Stimulated activated CD4-positive, alpha-beta T cell treated with anti-CD3 and anti-CD28 coated beads, Interleukin-4, amount 100 ng/mL, for 24 hours (primary cell): ENCODE measurements at places on chromosomes 5 and 9.

- DNase-seq: no peak
Measured at GRCh38 chr9:68619636-68620035, 79.0 kb upstream of the TMEM252 start.

GRCh38 chr5:160435532-160435931 is 13.9 kb downstream of the PTTG1 start:
- no peak for DNase-seq

- DNase-seq: no peak
Measured at GRCh38 chr9:108463932-108464606, 391.7 kb downstream of the ACTL7B start.

DNA sequence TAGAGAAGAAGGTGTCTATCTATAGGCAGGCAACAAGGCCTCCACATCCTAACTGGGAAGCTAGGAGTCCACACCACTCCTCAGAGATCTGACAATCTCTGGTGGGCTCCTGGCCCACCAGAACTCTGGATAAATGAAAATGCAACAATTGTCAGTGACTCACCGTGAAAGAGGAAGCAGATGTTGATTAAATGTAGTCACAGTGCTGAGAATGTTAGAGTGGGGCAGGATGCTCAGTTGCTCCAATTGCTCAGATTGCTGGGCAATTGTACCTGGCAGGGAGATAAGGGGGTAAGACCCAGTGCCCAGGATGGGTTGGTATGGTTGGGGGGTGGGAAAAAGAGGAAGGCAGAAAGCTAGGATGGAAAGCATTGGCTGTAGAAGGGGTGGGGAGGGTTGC is 4.3 kb downstream of the CCL19 start:
- no peak for DNase-seq

DNA sequence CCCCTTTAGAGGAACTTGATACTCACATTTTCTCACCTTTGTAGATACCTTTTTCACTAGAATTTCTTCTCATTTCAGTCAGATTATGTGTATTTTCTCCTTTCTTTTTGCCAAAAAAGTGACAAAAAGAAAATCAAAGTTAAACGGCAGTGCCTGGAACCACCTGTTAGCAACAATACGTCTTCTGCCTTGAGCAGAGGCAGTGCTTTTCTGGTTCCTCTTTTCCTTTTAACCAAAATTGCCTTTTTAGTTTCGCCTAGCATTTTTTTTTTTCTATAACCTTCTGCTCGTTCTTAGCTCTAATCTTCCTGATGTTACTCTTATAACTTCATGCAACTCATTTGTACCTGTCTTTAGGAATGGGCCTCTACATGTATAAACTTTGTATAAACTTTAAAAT is 26.1 kb downstream of the SMIM32 start:
- DNase-seq: no peak

DNA sequence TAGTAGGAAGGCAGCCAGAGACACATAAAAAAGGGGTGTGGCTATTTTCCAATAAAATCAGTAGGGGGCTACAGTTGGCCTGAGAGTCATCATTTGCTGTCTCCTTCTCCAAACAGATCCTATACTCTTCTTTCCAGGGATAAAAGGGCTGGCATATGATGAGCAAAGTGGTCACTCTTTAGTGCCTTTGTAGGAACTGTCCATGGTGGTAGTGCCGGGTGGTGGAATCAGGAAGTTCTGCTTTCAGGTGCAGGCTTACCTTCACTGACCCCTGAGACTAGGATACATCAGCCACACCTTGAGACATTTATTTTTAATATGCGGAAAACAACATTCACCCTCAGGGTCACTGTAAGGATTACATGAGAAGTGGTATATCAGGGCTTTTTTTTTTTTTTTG is 80.8 kb downstream of the ASTN2 start:
- no peak for DNase-seq

- DNase-seq: peak; percentile 37
Measured at GRCh38 chr5:137665678-137666460, 70.0 kb downstream of the KLHL3 start.

DNA sequence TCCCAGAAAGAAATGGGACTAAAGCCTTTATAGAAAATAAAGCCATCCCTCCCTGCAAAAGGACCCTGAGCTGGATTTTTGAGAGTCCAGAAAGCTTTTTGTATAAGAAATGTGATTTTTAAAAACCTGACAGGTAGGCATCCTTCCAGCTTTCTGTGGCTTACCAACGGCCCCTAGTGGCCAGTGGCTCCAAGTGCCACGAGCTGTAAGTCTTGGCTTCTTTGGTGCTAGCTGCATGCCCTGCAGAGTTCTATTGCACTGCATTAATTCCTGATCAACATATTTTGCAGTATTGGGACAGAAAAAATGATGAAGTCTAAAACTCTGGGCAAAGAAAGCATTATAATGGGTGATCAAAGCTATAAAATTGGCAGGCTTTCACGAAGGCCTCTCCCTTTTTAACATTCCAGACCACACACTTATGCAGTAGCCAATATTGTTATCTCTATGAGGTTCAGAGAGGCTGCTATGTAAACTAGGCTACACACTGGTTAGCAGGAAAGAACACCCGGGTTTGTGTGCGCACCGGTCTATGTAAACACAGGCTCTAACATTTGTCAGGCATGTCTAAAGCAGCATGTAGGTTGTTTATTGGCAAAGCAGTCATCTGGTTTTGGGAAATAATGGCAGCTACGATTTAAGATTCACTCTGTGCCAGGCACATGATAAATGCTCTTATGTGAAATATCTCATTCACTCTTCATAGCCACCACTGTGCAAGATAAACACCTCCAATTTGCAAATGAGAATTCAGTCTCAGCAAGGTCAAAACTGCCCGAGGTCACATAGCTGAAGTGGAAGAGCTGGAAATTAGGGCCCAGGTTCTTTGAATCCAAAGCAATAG is 55.2 kb downstream of the NMUR2 start:
- DNase-seq: peak; percentile 20

DNA sequence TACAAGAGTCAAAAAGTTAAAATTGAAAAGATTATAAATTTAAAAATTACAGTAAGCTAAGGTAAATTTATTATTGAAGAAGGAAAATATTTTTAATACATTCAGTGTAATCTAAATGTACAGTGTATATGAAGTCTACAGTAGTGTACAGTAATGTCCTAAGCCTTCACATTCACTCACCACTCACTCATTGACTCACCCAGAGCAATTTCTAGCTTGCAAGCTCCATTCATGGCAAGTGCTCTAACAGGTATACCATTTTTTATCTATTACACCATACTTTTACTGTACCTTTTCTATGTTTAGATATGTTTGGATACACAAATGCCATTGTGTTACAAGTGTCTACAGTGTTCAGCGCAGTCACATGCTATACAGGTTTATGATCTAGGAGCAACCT is 389.7 kb downstream of the RASEF start:
- DNase-seq: no peak

GRCh38 chr9:113514061-113514460 is 50.5 kb downstream of the RGS3 start:
- no peak for DNase-seq

DNA sequence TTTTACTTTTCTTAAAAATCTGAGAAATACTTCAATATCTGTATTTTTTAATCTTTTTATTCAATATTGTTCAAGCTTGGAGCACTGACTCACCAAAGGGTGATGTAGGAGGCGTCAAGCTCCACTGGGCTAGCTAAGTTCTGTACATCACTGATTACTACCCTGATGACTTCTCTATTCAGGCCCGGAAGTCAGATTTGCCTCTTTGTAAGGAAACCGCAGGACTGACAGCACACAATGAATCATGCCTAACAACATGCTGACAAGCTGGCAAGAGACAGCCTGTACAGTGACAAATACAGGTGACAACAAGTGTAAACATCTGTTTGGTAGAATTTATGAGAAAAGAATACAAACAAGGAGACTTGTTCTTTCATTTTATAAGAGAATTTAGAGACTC is 627.9 kb upstream of the RORB start:
- DNase-seq: no peak

- DNase-seq: no peak
Measured at GRCh38 chr9:133693703-133694529, 44.2 kb downstream of the SARDH start.

GRCh38 chr5:172680921-172681320 is 39.9 kb downstream of the NEURL1B start:
- DNase-seq: no peak

- DNase-seq: no peak
Measured at GRCh38 chr9:136339173-136339957, 12.0 kb downstream of the GPSM1 start.

DNA sequence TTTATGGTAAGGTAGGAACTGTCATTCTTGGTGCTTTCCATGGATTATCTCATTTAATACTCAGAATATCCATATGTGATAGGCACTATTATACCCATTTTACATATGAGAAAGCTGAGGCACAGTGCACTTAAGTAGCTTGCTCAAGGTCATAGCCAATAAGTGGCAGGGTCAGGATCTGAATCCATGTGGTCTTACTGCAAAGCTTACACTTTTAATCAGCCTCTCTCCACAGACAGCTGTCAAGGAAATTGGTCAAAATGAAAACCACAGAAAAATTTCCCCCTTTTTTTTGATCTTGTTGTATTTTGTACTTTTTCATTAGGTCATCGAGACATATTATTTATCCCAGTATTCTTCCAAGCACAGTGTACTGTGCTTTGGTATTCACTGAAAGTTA is 78.5 kb downstream of the ERCC6L2 start:
- DNase-seq: no peak

DNA sequence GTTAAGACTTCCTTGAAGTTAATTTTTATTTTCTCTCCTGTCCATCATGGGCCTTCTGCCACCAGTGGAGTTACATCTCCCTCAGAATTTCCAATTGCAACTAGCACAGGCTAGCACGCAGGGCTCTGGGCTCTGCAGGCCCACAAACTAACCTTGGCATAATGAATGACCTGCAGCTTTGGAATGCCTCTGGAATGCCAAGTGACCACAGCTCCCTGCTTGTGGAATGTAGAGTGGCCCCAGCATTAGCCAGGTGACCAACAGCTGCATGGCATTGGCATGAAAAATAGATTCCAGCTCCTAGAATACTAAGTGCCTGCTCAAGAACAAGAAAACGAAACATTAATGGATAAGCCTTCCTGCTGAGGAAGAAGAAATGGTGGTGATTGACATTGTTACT is 726.1 kb downstream of the BRINP1 start:
- DNase-seq: no peak

- DNase-seq: no peak
Measured at GRCh38 chr5:43482490-43483297, 971 bp downstream of the TMEM267 start.

DNA sequence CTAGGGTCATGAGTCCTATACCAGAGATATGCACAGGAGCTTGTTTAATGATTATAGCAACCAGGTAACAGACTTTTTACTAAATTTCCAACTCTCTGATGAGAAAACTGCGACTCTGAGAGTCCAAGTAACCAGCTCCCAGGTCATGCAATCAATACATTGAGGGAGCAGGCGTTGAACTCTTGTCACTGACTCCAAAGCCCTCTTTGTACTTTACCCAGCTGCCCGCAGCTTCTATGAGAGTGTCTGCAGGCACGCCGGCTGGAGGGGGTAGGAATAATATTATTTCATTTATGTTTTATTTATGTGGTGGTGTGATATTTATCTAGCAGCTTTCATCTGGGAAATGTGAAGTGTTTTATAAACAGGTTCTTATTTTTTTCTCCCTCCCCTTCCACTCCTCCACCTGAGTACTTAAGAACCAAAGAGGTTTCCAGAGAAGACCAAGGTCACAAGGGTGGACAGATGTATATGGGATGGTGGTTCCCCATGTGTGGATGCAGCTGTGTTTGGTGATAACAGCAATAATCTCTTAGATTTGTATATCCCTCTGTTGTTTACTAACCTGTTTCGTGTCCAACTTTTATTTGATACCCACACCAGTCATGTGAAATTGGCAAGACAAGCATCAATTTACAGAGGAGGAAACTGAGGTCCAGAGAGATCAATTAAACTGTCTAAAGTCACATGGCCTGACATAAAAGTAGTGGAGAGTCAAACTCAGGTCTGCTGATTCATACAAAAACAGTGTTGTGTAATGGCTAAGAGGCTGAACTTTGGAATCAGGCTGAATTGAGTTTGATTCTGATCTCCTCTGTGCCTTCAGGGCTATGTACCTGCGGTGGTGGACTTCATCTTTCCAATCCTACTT is 140.2 kb upstream of the TRIM32 start:
- DNase-seq: no peak

GRCh38 chr9:112755016-112755427 is 4.5 kb downstream of the SNX30 start:
- DNase-seq: no peak

DNA sequence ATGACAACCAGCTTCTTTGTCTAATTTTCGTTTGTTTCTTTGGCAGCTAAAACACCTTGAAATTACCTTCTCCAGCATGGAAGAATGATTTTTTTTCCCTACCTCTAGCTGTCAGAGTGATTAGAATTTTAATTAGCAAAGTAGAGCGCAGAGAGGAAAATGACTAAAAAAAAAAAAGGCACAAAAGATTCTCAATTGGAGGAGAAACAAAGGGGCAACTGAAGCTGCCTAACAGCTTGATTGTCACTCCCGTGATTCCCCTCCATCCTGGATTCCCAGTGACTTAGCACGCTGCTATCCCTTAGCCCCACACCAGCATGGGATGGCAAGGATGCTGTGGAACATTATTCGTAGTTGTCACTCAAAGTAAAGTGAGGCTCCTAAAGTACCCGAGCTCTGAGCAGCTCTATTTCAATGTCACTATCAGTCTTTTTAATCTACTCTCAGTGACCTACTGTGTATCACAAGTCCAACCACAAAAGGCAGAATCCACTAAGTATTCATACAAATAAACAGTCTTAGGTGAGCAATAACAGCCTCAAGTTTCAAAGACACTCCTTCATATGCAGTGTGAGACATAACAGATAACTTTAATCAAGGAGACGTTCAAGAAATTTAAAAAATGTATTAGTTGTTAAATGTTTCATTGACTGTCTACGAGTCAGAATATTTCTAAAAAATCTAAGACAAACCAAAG is 710.0 kb upstream of the GRAMD2B start:
- no peak for DNase-seq

DNA sequence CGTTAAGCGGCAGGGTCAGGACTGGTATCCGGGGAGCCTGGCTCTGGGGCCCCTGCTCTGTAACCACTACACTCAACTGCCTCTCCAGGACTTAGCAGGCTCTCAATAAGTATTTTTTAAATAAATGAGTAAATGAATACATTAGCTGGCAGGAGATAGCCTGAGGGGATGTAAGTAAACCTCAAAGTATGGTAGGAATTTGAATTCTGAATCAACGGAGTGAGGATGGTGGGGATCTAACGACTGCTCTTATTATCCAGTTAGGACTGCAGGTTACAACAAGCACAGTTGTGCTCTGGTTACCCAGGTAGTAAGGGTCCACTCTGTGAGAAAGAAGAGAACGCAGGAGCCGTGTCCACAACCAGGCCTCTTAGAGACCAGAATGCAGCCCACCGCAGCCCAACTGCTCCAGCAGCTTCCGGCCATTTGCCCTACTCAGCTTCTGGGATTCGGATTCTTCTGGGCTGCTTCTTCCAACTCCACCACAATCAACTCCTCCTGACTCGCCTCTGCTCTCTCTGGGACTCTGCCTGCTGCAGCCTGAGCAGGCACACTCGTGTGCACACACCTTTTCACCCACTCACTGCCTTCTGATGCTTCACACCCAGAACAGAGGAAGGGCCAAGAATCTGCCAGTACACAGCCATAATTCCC is 52.6 kb downstream of the MED27 start:
- DNase-seq: no peak
